ENCODE measurements at places on chromosomes 3 and 15.

DNA sequence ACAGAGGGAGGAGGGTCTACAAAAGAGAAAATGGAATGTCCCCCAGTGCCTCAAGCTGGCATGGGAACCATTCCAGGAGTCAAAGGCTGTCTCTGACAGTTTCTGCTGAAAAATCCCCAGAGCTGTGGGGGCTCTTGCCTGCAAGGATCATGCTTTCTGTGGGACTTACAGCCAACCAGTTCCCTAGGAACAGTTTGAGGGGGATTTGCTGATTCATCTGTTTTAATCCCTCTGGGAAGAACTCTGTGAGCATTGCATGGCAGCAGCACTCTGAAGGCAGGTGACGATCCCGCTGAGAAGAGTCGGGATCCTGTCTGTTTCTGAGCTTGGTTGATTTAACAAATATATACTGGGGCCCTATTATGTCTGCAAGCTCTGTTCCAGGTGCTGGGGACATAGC is 176.0 kb downstream of the SSR3 start:
- no peak for DNase-seq

GRCh38 chr15:53209396-53210042 is 419.4 kb upstream of the ONECUT1 start:
- no peak for DNase-seq

- no peak for DNase-seq
Measured at GRCh38 chr15:63350178-63350621, 31.4 kb downstream of the CA12 start.

DNA sequence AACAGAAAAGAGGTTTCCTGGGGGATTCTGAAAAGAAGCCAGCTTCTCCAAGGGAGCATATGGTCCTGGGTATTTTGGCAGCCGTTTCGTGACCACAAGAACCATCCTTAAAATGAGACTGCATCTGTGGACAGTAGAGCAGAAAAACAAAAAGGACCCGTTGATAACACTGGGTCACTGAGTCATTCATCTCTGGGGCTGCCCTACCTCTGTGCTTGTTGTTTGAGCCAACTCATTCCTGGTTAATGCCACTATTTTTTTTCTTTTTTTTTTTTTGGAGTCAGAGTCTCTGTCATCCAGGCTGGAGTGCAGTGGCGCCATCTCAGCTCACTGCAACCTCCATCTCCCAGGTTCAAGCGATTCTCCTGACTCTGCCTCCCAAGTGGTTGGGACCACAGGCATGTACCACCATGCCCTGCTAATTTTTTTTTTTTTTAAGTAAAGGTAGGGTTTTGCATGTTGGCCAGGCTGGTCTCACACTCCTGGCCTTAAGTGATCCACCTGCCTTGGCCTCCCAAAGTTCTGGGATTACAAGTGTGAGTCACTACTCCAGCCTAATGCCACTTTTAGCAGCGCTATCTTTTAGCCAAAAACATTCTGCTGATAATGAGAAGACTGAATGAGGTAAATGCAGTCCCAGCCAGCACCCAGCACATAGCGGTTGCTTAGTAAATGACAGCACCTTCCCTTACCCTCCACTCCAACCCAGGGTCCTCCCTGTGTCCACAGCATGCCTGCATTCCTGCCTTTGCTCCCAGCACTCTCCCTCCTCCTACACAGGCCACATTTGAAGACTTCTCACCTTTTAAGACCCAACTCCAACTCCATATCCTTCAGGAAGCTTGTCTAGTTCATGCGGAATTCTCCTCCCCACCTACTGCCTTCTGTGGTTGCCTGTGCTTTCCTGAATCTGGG is 9.1 kb upstream of the ISL2 start:
- no peak for DNase-seq

DNA sequence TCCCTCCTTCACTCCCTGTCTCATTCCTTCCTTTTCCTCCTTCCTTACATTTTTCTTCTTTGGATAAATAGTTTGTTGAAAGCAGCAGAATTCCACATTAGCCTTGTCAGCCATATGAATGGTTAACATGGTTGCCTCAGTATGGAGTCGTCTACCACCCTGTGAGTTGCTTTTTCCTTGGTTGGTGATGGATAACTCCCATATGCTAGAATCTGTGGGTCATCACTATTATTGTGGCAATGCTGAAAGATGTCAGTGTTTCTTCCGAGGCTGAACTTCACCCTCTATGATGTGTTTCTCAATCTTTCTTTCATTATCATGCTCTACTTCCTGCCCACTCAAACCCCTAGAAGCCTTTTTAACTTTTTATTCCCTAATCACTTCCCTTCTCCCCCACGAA is 481.8 kb upstream of the KCNMB2 start:
- no peak for DNase-seq

GRCh38 chr3:71581457-71582035 is 2.0 kb downstream of the FOXP1 start:
- peak; percentile 57 for DNase-seq

- DNase-seq, result no peak
Measured at GRCh38 chr3:179729086-179729485, 76.2 kb downstream of the USP13 start.

DNA sequence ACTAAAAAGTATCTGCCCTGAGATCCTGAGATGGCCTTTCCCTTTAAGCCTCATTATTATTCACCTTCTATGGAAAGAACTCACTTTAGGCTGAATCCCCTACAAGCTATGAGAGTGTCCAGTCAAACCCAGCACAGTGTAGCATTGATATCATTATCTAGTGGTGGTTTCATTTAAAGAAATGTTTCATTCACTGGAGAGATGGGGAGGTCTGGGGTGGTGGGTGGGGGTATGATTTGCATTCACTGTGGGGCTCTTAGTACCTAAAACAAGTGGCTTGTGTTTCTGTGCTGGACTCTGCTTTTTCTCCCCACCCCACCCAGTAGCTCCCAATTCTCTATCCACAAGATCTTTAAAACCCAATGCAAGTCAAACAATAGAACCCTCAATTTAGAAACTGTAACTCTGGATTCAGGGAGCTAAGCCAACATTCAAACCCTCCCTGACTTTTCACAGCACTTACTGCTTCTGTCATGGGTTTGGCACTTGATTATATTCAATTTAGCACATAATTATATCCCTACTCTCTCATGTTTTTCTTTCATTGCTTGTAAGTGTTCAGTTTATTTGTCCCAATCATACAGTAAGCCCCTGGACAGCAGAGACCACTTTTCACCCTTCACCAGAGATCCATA is 310.5 kb upstream of the THBS1 start:
- DNase-seq, result no peak

- no peak for DNase-seq
Measured at GRCh38 chr3:81761904-81762580, 597 bp upstream of the GBE1 start.

DNA sequence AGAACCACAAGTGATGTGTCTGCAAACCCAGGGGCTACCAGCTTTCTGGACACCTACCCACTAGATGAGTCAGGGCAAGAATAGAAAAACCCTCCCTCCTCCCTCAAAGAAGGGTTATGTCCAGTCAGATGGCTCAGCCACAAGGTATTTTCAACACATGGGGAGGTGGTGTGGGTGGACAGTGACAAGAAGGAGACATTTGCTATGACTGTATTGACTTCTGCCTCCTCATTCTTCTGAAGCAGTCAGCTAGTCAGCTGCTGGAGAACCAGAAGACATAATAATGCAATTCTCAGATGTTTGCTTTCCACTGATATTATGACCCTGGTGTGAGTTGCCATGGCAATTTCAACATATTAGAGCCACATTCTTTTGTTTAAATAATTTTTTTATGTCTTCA is 66.7 kb upstream of the GOLGA8B start:
- DNase-seq, result no peak

- DNase-seq, result no peak
Measured at GRCh38 chr3:8553405-8553804, 51.8 kb downstream of the LMCD1 start.

Data from HL-60 (cell line).